ENCODE measurements at places on chromosomes 6 and 20.

GRCh38 chr6:109939654-109940053, 38.5 kb upstream of the GPR6 start:
- peak; percentile 22 for DNase-seq

- DNase-seq = no peak
Measured at GRCh38 chr6:96116674-96117073, 100.9 kb downstream of the FUT9 start.

GRCh38 chr20:11255860-11256259, 582.1 kb upstream of the JAG1 start:
- no peak for DNase-seq

DNA sequence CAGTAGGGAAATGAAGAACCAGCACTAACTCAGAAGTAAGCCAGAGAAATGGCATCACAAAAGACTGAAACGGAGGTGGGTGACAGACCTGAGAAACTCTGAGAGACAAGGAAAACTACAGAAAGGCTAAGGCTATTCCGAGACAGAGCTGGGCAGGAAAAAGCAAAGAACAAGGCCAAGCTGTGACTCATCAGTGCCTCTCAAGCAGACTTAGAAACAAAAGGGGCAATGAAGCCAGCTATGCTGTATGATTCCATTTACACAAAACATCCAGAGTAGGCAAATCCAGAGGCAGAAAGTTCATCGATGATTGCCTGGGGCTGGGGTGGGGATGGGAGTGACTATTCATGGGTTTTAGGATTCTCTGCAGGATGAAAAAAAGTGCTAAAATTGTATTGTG, 50.0 kb downstream of the SLC23A2 start:
- peak; percentile 83 for DNase-seq

DNA sequence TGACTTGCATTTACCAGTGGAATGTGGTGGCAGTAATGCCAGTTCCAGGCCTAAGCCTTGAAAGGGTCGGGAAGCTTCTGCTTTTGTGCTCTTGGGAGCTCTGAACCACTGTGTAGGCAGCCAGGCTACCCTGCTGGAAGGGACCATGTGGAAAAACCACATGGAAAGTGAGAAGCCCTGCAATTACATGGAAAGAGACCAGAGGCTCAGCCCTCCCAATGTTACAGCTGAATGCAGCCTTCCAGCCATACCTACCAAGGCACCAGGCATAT, 14.9 kb upstream of the KCNB1 start:
- no peak for DNase-seq

DNA sequence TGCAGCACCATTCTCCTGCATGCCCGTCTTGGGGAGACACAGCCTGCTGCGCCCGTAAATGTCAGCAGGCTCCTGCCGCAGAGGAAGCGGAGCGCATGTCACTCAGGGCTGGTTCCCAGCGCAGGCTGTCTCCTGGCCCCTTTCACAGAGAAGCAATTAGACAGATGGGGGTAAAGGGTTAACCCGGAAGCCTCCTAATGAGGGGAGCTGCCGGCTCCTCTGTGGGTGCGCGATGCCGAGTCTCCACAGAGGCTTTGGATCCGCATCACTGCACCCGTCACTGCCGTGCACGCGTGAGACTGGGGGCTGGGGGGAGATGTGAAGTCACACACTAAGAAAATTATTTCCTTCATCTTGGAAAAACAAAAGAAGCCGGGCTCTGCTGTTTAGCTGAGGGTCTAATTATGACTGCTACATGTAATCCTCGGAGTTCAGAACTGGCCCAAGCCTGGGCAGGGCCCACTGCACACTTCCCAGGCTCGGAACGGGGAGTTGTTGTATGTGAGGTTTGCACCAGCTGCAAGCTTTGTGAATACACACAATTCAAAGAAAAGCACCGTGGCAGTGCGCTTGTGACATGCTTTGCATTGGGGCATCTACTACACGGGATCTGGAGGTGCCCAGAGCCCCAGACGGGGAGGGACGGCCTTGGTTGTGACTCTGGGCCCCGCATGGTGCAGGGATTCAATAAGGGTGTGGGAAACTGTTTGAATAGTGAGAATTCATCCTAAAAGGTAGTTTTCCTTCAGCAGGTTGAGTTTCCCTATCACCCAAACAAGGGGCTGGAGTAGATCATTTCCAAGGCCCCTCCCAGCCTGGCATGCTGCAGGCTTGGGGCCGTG, 331.6 kb downstream of the TAF4 start:
- DNase-seq = no peak

DNA sequence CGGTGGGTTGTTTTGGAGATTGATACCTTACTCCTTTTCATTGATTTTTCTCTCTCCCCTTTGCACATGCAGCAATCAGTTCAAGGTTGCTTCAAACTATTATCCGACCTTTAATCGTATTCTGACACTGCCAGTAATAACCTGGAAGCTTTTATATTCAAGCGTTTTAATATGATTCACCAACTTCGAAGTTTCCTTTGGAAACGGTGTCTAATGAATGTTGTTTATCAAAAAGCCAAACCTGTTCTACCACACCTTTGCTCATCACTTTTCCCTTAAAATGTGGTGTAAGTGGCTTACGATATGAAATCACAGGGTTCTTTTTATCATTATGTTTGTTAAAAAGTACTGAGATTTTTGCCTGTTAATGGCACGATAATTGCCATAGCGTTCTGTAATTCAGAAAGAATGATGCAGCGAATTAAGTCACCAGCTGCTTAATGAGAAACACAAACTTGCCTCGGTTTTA, 660 bp downstream of the STXBP5 start:
- DNase-seq = peak; percentile 27

GRCh38 chr6:3841711-3842565, 7.2 kb upstream of the FAM50B start:
- DNase-seq = peak; percentile 46

DNA sequence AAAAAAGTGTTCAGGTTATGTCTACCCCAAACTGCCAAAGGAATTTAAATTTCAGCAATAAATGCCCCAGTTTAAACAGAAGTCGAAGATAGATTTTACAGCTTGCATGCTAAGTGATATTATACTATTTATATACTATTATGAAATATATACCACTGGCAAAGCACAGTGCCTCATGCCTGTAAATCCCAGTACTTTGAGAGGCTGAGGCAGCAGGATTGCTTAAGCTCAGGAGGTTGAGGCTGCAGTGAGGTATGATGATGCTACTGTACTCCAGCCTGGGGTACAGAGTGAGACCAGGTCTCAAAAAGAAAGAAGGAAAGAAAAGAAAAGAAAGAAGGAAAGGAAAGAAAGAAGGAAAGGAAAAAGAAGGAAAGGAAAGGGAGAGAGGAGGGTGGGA, 102.1 kb downstream of the MTFR2 start:
- no peak for DNase-seq

- no peak for DNase-seq
Measured at GRCh38 chr6:56463443-56463842, 179.2 kb downstream of the DST start.

DNA sequence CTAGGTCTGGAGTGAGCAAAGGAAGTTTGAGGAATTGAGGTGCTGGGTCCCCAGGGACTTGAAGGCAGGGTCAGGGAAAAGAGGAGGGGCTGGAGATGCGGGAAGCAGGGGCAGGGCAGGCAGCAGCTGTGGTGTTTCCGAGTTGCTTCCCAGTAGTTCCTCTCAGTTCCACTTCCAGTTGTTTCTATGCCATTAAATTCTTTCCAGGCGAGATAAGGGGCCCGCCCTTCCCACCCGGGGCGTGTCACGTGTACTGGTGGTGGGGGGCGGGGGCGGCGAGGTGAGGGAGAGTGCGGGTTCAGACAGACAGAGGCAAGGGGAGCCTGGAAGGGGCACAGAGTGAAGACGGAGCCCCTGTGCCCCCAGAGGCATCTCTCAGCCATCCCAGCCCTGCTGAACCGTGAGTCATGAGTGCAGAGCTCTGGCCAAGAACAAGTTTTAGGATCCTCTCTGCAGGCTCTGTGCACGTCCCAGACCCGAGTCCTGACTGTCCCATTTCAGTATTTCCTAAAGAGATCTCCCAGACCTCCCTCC, 977 bp downstream of the TNXB start:
- no peak for DNase-seq

DNA sequence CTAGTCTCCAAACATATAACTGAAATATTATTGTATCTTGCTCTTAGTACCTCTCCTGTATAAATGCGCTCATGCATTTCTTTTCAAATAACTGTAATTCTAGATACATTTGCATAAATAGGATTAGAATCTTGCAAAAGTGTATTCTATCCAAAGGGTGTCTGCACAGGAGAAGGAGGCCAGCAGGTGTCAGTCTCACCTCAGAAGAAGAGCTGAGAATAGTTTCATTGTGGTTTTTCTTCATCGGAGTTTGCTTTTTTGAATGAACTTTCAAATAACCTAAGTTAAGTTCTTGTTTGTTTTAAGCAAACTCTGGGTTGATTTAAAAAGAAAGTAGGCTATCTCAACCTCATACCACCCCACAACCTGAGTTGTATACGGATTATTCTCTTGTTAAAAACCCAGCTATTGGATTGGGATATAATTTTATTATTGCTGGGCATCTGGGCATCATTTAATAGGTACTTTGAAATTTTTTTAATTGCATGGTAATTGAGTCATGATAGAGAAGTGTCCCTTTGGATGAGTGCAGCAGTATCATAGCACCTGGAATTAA, 125.0 kb upstream of the MLIP start:
- DNase-seq = peak; percentile 60

DNA sequence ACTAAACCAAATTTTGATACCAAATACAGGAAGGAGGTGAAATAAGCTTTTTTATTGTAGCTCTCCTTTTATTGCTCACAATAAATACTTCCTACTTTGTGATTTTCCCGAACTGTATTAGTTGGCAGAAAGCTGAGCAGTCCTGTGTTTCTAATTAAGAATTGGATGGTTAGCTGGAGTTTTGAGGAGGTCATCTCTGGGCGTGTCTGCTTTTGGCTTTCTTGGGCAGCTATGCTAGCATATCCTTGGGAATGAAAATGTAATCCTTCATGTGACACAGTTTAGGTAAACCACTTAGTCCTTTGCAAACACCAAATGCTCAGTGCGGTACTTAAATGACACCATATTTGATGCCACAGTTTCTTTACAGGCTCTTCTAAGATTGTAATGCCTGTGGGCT, 67.5 kb downstream of the MTHFD1L start:
- DNase-seq = no peak

DNA sequence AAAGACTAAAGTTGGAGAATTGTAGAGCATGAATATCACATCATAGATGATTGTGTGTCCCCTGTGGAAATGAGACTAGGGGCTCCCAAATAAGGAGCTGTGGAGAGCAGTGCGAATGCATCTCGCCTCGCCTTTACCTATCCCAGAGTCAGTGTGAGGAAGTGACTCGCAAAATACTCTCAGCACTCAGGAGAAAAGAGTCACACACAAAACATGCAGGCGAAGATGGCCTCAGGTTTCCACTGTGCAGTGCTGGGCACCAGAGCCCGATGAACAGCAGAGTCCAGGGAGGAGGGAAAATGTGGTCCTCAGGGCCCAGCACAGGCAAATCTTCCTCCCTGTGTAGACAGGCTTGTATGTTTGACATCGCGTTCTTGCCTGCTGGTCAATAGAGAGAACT, 126.5 kb upstream of the AFDN start:
- DNase-seq = no peak

GRCh38 chr6:44869321-44869897, 458.7 kb upstream of the RUNX2 start:
- peak; percentile 8 for DNase-seq

- no peak for DNase-seq
Measured at GRCh38 chr20:62127799-62128198, 5.5 kb downstream of the LSM14B start.

DNA sequence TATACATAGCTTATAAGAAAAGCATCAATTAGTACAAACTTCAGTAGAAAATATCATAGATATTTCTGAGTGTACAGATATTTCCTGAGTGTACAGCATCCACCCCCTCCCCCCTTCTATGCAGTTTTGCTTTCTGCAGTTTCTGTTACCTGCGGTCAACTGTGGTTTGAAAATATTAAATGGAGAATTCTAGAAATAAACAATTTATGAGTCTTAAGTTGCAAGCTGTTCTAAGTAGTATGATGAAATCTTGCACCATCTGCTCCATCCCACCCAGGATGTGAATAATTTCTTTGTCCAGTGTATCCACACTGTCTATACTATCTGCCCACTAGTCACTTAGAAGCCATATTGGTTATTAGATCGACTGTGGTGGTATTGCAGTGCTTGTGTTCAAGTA, 15.8 kb upstream of the GPR63 start:
- DNase-seq = no peak

Measured in foreskin keratinocyte (primary cell).